ENCODE measurements at places on chromosomes 11 and 22.

DNA sequence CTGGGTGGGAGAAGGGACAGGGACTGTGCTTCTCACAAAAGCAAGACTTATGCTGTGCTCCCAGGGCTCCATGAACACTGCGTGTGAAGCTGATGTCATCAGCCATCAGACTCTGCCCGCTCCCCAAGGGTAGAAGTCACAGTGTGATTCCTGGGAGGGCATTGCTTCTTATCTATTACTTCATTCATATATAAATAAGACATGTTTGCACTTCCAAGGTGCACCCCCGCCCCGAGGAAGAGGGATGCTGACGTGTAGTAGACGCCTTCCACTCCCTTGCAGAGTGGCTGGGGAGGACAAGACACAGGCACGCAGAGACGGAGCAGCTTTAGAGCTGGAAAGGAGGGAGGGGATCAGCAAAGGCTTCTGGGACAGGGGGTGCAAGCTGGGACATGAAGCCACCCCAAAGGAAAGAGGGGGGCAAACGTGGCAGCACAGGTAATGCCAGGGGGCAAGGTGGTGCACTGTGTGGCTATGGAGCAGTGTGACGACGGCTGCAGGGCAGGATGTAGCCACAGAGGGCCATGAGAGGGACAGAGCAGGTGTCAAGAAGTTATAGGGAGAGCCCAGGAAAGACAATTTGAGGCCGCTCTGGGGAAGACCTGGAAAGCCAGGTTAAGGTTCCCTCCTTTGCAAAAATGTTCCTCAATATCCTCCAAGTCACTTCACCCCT lies 558.5 kb downstream of the MN1 start:
- no peaks in the 10 kb centered on the region for H3K36me3 ChIP-seq
- no peaks in the 10 kb centered on the region for H3K27me3 ChIP-seq
- no peak overlapping the region for H3K4me3 ChIP-seq
- H3K4me1 ChIP-seq = peaks cover 30% of the 10 kb centered on the region
- DNase-seq = no peak
- no peak overlapping the region for H3K27ac ChIP-seq

GRCh38 chr22:46812788-46813187 lies 50.3 kb downstream of the TBC1D22A start:
- no peak overlapping the region for H3K4me3 ChIP-seq
- H3K36me3 ChIP-seq = no peaks in the 10 kb centered on the region
- peaks cover 10% of the 10 kb centered on the region for H3K4me1 ChIP-seq
- no peaks in the 10 kb centered on the region for H3K27me3 ChIP-seq
- no peak overlapping the region for H3K27ac ChIP-seq
- DNase-seq = no peak

DNA sequence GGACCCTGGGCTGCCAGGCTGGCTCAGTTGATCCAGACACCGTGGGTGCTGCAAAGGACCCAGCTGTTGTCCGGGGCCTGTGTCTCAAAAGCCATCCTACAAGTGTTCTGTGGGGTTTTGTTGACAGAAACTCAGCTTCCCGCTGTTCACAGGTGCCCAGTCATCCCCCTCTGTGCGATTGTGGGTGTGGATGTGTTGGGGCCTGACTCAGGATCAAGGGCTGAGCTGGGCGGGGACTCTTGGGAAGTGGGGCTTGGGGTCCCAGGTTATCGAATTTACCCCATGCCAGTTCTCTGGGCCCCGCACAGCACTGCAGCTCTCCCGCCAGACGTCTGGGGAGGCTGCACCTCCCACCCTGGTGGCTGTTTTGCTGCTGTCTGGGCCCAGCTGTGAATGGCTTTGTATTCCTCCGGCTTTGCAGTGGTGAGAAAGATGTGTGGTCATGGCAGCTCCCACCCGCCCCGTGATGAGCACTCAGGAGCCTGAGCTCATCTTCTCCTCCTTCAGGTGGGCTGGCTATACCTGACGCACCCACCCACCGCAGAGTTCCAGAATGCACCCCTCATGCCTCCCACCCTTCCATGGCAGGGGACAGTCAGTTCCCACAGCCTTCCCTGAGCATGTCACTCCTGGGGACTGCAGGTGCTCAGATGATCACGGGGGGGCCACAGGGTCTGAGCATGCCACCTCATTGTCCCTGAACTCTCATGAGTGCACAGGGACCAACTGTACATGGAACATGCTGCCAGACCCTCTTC lies 3.6 kb upstream of the AP2A2 start:
- no peak overlapping the region for H3K4me3 ChIP-seq
- no peak for DNase-seq
- H3K36me3 ChIP-seq = no peaks in the 10 kb centered on the region
- H3K4me1 ChIP-seq = peaks cover 13% of the 10 kb centered on the region
- no peaks in the 10 kb centered on the region for H3K27me3 ChIP-seq

- H3K27me3 ChIP-seq = no peaks in the 10 kb centered on the region
- no peak for DNase-seq
- H3K36me3 ChIP-seq = no peaks in the 10 kb centered on the region
- H3K4me1 ChIP-seq = no peaks in the 10 kb centered on the region
These were observed 156.4 kb downstream of the ATG16L2 start for GRCh38 chr11:72970557-72971118.

DNA sequence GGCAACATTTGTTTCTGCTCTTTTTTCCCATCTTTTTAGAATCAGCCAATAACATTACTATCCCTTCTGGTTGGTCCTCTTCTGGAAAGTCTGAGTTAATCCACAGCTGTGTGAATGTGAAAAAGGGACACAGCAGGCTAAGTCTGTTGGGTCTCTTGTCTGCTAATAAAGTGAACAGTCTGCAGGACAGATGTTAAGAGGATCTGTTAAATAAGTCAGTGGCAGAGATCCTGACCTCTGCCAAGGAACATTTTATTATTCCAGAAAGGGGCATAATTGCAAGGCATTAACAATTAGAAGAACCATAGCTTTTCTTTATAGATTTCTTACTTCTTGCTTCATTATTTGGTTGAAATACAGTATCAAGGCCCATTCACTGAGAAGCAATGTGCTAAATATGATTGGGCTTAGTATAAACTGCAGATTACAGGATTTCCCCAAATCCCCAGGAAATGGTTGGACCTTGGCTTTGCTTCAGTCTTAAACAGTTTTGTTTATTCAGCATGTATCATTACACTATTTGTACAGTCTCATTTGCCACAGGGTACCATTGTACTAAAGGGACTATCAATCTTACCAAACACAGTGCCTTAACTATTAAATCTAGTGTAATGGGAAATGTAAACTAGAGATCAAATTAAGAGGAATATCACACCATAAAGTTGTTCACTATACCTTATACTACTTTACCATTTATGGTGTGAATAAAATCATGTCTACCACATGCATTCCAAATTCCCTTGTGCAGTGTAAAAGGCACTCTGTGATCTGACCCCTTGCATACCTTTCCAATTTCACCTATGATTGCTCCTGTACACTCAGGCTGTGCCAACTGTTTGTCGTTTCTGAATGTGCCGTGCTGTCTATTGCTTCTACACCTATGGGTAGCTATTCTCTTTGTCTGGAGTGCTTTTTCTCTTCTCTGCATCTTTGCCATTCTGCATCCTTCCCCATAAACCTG lies 274.0 kb downstream of the SOX6 start:
- no peaks in the 10 kb centered on the region for H3K27me3 ChIP-seq
- H3K36me3 ChIP-seq = no peaks in the 10 kb centered on the region
- no peak overlapping the region for H3K27ac ChIP-seq
- no peak overlapping the region for H3K4me3 ChIP-seq
- H3K4me1 ChIP-seq = peaks cover 6% of the 10 kb centered on the region
- no peak for DNase-seq

- peak overlapping the region; percentile 20 for H3K4me3 ChIP-seq
- H3K27me3 ChIP-seq = no peaks in the 10 kb centered on the region
- no peaks in the 10 kb centered on the region for H3K36me3 ChIP-seq
- peaks cover 82% of the 10 kb centered on the region for H3K4me1 ChIP-seq
These were observed 35.6 kb downstream of the MYH9 start for GRCh38 chr22:36351921-36352802.

All from vagina (tissue), 2 donors.